ENCODE measurements at places on chromosomes 12 and 14.

GRCh38 chr14:94961386-94962165 is 191.7 kb upstream of the GSC start:
- DNase-seq: no peak

GRCh38 chr12:57438400-57438799 is 3.8 kb downstream of the INHBC start:
- no peak for DNase-seq

- DNase-seq: no peak
These were observed 184.8 kb downstream of the RPS29 start for GRCh38 chr14:49401373-49401772.

GRCh38 chr12:66072135-66072534 is 58.4 kb downstream of the LLPH start:
- no peak for DNase-seq

DNA sequence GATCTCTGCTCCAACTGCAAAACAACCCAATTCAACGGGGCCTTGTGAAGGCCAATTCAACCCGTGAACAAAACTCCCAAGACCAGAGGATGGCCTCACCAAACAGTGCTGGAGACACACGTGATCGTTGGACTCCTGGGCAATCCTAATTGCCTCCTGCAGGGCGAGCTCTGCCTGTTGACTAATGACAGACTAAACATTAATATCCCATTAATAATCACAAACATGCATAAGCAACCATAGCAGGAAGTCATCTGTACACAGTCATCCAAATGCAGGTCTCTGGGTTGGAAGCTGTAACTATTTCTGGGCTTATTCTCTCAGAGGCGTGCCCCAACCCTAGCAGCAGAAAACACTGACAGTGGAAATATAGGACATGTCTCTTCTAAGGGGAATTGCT is 21.0 kb downstream of the ANAPC5 start:
- peak; percentile 35 for DNase-seq

GRCh38 chr12:97538705-97539104 is 76.1 kb downstream of the RMST start:
- DNase-seq: no peak

- DNase-seq: no peak
These were observed 47.7 kb downstream of the LEMD3 start for GRCh38 chr12:65217086-65217485.

GRCh38 chr14:27929797-27930347 is 836.7 kb upstream of the FOXG1 start:
- DNase-seq: no peak

GRCh38 chr12:23911574-23911973 is 37.9 kb downstream of the SOX5 start:
- no peak for DNase-seq

GRCh38 chr14:61537563-61538463 is 157.5 kb upstream of the HIF1A start:
- DNase-seq: peak; percentile 79

DNA sequence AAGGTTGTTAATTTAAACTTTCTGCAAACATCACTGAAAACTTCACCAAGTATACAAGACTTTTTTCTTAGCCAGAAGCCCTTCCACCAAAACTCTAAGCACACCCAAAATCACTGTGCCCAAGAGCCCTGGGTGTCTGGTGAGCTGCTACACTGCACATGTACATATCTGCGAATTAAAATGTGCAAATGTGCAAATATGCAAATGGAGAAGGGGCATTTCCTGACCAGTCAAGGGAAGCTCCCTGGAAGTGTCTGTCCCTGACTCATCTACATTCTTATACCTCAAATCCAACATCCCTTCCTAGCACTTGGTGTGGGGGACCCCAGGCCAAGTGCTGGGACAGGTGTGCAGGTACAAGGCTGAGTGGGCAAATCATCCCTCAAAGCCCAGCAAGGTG is 123.7 kb downstream of the PCNX1 start:
- DNase-seq: no peak

GRCh38 chr14:91731986-91732385 is at the start of gene CATSPERB:
TSS of gene CATSPERB (minus strand) at chr14:91732086. CDS start at chr14:91729479, 2,607 bp downstream.
- no peak for DNase-seq

- peak; percentile 62 for DNase-seq
These were observed 25.9 kb downstream of the SPX start for GRCh38 chr12:21551841-21552465.

GRCh38 chr12:131911028-131911650 is 16.7 kb downstream of the ULK1 start:
- DNase-seq: no peak

DNA sequence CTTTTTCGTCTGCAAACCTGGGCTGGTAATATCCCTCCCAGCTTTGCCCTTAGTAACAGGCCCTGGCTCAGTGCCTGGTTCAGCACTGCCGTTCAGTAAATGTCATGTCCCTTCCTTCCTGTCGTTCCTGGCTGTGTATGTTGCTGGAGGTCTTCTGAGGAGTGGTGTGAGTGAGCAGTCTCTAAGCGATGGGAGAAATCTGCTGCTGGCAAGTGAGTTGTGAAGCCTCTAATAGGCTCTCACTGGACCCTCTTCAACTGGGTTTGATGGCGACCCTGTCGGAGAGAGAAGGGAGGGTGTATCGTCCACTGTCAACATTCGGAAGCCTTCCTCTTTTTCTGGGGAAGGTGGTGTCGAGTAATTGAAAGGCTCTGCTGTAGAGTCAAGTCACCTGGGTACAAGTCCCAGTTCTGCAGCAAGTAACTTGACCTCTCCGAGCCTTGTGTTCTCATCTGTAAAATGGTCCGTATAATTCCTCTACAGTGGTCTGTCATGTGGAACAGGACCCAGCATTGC is 62.8 kb downstream of the HRK start:
- DNase-seq: no peak

DNA sequence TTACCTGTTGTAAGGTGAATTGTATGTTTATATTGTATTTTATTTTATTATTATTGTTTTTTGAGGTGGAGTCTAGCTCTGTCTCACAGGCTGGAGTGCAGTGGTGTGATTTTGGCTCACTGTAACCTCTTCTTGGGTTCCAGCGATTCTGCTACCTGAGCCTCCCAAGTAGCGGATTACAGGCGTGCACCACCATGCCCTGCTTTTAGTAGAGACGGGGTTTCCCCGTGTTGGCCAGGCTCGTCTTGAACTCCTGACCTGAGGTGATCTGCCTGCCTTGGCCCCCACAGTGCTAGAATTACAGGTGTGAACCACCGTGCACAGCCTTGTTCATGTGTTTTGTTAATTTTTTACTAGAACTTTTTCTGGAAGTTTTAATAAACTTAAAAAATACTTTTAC is 3.8 kb downstream of the ATF7IP start:
- DNase-seq: no peak

DNA sequence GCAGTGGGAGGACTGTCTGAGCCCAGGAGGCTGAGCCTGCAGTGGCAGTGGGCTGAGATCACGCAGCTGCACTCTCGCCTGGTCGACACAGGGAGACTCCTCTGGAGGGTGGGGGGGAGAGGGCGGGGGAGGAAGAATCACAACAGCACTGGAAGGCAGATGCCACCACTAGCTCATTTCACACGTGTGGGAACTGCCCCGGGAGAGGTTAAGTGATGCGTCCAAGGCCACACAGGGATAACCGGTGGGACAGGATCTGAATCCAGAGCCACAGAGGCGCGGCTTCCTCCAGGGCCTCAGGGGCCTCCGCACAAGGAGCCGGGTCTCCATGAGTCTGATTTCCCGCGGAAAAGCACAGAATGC is 20.8 kb downstream of the STX2 start:
- peak; percentile 43 for DNase-seq

DNA sequence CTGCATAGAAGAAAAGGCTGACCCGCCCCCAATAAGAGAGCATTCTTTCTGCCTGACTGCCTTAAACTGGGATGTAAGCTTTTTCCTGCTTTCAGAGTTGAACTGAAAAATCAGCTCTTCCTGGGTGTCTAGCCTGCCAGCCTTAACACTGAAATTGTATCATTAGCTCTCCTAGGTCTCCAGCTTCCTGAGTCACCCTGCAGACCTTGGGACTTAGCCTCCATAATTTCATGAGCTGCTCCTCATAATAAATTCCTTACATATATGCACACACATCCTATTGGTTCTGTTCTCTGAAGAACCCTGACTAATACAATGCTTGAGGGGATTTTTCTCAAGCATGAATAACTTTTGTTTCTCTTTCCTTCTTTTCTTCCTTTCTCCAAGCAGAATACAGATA is 76.4 kb upstream of the FAR2 start:
- no peak for DNase-seq

DNA sequence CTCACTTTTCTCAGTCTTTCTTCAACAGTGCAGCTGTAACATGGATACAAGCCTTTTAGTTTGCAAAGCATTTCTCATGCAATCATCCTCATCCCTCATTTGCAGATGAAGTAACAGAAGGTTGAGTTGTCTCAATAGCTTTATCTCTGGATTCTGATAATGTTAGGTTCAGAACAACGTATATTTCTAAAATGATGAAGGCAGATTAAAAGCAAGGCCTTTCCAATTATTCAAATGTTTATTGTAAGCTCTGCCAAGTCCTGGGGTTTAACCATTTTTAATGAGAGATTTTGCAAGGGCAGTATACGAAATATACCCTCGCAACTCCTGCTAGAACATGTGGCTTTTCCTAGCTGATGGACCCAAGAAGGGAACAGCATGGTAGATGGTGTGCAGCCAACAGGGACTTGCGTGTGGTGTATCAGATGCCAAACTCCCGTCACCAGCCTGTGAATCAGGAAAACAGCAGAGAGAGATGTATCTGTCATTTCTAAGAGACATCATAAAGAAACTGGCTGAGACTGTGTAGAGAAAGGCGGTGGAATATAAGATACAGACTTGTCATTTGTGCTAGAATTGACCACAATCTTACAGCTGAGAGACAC is 319.7 kb downstream of the MED13L start:
- no peak for DNase-seq

DNA sequence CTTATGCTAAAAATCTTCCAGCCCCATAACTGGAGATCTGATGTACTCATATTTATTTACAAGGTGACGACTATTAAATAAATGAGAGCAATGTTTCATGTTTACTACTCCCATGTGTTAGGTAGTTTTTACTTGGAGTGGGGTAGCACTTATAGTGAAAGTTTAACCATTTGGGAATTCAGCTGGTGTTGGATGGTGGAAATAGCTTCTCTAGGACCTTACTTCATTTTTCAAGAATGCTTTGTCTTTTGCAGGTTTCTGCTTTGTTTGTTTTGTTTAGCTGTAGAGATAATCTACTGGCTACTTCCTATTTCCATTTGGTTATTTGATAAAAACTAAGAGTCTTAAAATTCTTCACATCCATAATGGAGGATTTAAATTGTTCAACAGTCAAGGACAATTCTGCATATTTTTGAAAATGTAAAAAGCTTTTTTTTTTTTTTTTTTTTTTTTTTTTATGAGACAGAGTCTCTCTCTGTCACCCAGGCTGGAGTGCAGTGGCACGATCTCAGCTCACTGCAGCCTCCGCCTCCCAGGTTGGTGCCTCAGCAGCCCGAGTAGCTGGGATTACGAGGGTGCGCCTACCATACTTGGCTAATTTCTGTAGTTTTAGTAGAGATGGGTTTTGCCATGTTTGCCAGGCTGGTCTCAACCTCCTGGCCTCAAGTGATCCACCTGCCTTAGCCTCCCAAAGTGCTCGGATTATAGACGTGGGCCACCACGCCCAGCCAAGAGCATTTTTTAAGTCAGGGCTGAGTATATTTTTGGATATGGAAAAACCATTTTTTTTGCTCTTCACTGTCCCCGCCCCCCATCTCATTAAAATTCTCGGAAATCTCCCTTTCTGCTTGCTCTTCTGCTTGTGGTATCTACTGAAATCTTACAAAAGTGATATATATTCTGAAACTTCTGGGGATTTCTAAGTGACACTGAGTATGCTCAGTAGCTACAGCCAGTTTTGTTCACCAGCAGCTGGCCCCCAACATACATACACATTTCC is 1.4 kb upstream of the ABCD2 start:
- DNase-seq: no peak

DNA sequence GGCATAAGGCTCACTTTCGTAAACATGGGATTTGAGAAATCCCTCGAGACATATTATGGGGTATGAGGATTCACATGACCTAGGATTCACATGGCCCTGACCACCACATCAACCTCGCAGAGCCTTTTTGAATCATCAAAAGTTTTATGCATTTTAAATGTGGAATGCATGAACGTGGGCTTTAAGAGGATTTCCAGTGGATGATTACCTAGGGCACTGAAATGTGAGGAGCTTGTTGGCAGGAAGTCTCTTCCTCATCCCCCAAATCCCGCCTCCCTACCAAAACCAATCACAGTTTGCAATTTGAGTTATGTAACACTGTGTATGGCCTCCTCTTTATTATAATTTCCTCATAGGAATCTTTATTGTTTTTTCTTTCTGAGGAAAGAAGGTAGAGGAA is 659.6 kb upstream of the TBX3 start:
- DNase-seq: no peak

DNA sequence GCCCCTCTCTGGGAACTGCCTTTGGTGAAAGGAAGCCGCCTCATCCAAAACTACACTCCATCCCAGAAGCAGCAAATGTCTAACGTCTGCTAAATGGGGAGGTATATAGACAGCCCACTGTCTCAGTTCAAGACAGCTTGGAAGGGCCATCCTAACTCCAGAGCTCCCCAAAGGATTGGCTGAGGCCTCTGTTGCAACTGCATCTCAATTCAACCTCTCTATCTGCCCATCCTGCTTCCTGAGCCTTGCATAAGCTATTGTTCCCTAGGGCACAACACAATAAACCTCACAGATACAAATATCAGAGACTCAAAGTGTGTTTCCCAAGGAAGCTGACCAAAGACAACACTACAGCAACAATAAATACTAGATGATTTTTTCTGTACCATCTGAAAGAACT is 495.2 kb upstream of the SOX5 start:
- DNase-seq: no peak

DNA sequence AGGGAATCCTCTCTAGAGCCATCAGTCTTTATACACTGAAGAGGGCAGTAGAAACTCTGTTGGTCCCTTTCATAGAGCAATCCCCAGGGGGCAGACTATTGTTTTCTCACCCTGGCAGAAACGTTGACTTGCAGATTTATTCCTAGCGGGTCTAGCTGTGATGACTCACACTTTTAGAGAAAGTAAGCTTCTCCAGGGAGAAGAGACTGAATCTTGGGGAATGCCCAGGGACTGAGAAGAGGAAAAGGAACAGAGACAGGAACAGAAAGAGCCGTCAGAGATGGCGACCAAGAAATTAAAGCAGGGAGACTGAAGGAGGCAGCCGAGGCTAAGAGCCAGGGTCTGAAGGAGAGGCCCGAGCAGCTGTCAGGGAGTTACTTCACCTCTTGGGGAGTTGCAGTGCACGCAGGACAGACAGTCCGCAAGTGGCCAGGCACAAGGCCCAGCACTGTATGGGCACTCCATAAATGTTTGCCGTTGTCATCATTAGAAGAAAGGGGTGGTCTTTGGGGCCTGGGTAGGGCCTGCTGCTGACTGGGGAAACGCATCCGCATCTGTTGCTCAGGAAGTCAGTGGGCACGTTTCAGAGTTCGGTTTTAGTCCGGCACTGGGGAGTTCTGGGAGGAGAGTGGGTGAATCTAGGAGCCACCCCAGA is 13.0 kb downstream of the PLEKHG6 start:
- peak; percentile 83 for DNase-seq

GRCh38 chr12:77592836-77593235 is 237.9 kb upstream of the NAV3 start:
- peak; percentile 72 for DNase-seq
